ENCODE measurements at places on chromosomes 7 and 10.
A peak's percentile ranks its signal among the peaks of the same experiment; 100 is the strongest.

DNA sequence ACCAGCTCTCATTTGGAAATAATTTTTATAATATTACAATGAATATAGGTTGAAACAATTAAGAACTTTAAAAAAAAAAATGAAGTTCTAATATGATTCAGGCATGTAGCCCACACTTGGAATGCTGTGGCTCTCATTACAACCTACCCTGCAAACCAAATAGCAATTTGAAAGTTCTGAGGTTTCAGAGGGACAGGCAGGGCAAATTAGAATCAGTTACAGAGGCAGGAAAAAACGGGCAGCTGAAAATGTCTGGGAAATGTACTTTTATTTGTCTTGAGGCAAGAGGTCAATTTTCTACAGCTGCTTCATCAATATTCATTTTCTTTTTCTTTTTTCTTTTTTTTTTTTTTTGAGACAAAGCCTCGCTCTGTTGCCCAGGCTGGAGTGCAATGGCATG is 95.3 kb downstream of the PIP4K2A start:
- no peak for DNase-seq

- no peak for DNase-seq
These were observed at the start of gene GTF2I for GRCh38 chr7:74657692-74658177. GTF2I (plus strand) TSS chr7:74657718; CDS start chr7:74689129, 31,411 bp downstream.

DNA sequence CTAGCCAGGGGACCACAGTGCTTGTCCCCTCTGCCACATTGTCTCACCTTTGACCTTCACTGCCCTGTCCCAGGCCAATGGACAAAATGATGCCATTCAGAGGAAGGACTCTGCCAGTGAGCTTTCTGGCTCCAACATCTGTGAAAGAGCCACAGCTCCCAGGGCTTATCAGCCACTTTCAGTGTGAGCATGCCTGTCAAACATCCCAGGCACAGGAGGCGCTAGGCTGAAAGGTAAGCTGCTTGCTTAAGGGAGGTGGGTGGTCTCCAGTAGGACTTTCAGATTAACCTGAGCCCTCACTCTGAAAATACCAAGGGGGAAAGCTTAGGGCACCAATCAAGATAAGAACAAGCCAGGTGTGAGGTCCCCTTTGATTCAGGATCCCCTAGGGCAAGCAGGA is 59.8 kb upstream of the GDF10 start:
- no peak for DNase-seq

- peak; percentile 50 for DNase-seq
These were observed 1.9 kb downstream of the FOXK1 start for GRCh38 chr7:4683884-4684565.

DNA sequence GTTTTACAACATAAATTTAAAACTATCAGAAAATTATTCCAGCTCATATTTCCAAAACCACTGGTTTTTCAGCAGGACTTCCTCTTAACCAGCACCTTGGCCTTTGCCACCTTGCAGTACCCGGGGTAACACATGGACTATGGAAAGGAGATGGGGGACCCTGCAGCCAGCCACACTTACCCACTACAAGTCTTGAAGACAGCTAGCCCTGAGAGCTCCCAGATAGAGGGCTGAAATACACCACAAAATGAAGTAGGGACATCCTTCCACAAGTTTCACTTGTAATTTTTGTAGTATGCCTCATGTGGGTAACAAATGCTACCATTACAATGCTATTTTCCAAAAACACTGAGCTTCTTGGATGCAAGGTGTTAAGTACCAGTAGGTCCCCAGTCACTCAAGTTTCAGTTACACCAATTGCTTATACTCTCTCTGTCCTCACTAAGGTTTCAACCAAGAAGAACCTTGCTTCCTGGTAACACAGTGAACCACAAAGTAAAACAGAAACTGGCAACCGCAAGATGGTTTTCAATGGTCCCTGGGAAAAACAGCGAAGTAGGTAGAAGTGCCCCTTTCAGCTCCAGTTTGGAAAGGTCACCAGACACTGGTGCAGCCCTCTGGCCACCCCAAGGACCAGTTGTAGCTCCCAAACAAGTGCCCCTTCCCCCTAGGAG is 110.9 kb downstream of the SGMS1 start:
- DNase-seq = no peak

GRCh38 chr10:22434521-22434920 is 89.2 kb downstream of the SPAG6 start:
- no peak for DNase-seq

GRCh38 chr10:49690698-49691356 is 11.4 kb downstream of the C10orf53 start:
- DNase-seq = no peak

DNA sequence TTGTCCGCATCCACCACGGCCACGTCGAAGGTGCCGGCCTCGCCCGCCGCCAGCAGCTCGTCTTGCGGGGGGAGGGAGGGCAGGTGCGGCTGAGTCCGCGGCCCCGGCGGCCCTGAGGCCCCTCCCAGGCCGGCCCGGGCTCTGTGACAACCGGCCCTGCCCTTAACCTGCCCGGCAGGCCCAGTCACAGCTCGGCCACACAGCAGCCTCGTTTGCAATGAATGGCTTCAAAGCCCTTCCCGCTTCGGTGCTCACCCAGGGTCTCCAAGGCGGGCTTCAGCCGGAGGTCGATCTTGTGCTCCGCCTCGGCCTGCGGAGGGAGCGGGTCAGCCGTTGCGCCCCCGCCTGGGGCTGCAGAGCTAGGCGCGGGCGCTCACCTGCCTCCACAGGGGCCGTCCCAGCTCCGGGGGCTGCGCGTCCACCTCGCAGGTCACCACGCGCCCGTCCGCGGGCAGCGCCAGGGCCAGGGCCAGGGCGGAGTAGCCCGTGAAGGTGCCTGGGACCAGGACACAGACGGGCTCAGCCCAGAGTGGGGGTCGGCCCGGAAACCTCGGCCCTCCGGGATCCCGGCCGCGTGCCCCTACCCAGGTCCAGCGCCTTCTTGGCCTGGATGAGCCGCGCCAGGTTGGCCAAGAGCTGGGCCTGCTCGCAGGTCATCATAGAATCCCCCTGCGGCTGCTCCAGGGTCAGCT is 928 bp downstream of the COMTD1 start:
- DNase-seq = peak; percentile 35

DNA sequence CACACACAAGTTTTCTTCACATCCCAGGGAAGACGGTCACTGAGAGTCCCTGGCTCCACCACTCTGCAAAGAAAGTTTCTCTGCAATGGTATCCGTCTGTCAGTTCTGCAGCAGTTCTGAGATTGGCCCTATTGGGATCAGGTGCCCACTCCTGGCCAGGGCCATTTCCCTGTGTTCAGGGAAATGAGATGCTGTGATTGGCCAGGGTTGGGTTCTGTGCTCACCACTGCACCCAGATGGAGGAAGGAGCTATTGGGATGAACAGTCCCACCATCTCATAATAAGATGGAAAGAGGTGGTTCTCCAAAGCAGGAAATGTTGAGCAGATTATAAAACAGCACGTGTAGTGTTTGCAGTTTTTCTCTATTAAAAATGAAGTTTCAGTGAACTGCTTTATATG is 13.3 kb upstream of the PIP4K2A start:
- no peak for DNase-seq

DNA sequence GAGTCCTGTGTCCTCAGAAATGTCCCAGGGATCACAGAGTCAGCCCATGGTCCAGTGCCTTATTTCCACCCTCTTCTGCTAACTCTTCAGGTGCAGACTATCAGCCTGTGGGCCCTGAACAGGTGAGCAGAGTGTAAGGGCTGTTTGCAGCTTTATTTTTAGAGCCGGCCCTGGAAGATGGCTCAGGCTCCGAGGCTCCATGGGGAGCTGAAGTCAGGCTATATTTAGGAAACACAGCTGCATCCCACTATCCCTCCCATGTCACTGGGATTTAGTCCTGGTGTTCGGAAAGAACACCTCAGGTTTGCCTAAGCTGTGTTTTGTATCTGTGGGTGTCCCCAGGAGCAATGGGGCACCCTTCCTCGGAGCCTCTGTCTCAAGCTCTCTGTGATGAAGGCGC is 126.9 kb downstream of the RPS24 start:
- DNase-seq = no peak

GRCh38 chr10:127649642-127650041 is 87.3 kb upstream of the FOXI2 start:
- peak; percentile 2 for DNase-seq

GRCh38 chr7:130037703-130038102 is 13.5 kb downstream of the ZC3HC1 start:
- no peak for DNase-seq

GRCh38 chr10:71940752-71941151 is 23.4 kb upstream of the CHST3 start:
- no peak for DNase-seq

- no peak for DNase-seq
These were observed 26.3 kb upstream of the COL1A2 start for GRCh38 chr7:94368371-94368791.

DNA sequence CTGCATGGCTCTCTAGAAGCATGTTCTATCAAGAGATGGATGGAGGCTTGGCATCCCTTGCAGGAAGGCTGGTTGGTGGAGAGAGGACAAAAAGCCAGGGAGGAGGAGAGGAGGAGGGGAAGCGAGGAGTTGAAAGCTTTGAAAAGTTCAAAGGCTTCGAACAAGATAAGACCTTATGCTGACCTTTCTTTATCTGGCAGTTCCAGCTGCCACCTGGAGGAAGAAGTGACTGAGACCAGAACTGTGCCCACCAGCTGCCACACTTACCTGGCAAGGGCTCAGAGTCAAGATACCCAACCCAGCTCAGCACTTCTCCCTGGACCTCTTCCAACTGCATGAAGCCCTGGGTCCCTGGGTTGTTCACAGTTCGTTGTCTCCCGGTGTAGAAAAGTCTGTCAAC is 14.8 kb downstream of the CCL24 start:
- no peak for DNase-seq

GRCh38 chr10:51272555-51272954 is 198.3 kb downstream of the PRKG1 start:
- no peak for DNase-seq

Data from activated naive CD8-positive, alpha-beta T cell treated with anti-CD3 and anti-CD28 coated beads, Interleukin-2, amount 50 U/mL, for 24 hours (primary cell).